ENCODE measurements at places on chromosomes 4 and X. TPM values are rescaled to one million over a fixed set of nuclear protein-coding genes. Genes with fewer than 3 reads are reported as not detected.

GRCh38 chrX:38192007-38192810, 28.5 kb downstream of the SRPX start:
- no peak for DNase-seq

DNA sequence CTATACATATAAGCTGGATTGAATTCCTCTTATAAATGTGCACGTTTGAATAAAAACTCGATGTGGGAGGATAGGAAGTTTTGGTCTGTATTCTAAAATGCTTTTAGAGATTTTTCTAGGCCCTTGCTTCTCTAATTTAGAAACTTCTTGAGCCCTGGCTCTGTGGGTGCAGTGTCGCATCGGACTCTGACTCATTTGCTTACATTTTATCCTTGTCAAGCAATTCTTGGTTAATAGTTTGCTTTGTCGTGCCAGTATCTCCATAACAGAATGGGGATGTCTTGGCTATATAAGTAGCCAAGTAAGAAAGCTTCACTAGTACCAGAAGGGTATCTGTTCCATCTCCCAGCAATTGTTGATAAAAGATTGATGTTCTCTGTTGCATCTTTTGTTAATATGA, 10.7 kb downstream of the SGMS2 start:
- no peak for DNase-seq

Gene CYLC1
- polyA plus RNA-seq: not detected

DNA sequence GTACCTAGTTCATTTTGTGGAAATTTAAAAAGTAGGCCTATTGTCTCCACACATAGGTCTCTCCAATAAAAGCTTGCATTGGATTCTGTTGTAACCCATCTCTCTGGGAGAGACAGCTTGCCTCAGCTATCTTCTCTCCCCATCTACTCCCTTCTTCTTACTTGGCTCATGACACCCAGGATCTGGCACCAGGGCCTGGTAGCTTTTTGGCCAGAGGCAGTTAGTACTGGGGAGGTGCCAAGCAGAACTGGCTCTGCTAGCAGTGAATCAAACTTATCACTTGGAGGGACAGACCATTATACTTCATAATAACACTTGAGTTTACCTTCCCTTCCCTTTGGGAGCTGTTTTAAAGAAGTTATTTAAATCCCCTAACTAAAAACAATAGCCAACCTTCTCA, 31.8 kb downstream of the PLAC1 start:
- DNase-seq: no peak

DNA sequence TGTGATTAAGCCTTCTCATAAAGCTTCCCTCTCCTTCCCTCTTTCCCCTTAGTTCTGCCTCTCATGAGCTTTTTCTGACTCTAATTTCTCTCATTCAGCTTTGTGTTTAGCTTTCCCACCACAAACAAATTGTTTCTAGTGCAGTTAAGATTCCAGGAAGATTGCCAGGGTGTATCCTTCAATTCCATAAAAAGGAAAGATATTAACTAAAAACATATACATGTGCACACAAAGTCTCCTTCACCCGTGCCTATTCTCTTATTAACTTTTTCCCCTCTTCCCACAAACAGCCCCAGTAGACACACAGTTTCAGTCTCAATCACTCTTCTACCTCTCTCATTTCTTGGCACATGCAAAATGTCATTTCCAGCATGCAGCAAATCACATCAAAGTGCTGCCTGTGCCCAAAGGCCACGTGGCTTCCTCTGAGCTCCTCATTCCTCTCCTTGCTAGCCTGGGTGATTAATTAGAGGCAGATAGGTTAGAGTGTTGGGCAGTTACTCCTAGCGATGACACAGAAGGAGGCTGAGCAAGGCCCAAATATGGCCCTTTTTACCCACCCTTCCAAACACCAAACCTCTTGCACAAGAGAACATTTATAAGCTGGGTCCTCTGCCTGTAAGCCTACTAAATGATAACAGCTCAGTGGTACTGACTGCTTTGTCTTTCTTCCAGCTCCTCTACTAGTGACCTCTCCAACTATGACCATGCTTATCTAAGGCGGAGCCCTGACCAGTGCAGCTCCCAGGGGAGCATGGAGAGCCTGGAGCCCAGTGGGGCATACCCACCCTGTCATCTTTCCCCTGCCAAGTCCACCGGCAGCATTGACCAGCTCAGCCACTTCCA, 159.6 kb downstream of the SOWAHB start:
- no peak for DNase-seq

- no peak for DNase-seq
Measured at GRCh38 chrX:71103110-71103983, 3.2 kb downstream of the CXorf65 start.

Gene CCKAR
- 0.18 TPM for polyA plus RNA-seq

Gene GPRASP3
- 17.3 TPM for polyA plus RNA-seq

- no peak for DNase-seq
Measured at GRCh38 chr4:41476310-41476885, 61.6 kb upstream of the LIMCH1 start.

Gene TRIM2
- 88.1 TPM for polyA plus RNA-seq

Gene UGT2B11
- 0.10 TPM for polyA plus RNA-seq

DNA sequence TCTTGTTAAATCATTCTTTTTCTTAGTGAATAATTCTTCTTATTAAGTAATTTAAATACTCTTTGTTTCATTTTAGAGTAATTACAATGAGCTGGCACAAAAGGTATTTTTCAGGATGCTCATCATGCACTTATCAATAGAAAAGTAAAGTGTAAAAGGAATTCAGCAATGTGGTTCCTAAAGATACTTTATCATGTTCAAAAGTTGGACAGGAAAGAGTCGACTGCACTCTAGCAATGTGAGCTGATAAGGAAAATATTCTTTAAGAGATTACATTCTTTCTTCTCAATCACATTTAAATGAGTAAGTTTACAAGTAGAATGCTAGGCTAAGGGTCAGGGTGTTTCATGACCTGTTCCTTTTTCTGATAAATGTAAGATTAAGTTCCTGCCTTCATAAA, 609.5 kb upstream of the FAM241A start:
- no peak for DNase-seq

- no peak for DNase-seq
Measured at GRCh38 chr4:70183168-70183939, 12.2 kb upstream of the ODAM start.

GRCh38 chr4:10173037-10173753, 56.6 kb upstream of the WDR1 start:
- DNase-seq: no peak

GRCh38 chr4:129738175-129738574, 642.2 kb downstream of the C4orf33 start:
- DNase-seq: no peak

DNA sequence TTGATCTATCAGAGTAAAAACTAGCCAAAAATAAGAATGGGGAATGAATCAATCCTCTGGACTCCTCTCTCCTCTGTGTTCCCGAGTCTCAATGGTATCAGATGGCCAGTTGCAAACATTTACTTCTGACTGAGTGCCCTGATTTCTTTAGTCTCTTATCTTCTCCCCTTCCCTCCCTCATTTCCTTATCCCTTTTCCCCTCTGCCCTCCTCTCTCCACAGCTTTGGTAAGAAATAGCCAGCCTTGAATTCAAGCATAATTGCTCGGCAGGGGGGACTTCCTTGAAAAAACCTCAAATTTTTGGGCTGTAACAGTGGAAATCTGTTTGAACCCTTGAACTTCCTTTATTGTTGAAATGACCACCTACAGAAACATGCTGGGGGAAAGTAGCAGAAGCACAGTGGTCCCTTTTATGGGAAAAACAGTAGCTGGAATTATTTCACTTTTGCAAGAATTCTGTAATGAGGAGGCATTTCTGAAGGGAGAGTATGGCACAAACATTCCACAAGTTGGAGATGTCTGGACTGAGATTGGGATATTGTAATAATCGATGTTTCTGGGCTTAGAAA, 40.3 kb downstream of the NHS start:
- no peak for DNase-seq

Gene GUCY1B1
- 52.2 TPM for polyA plus RNA-seq
